ENCODE measurements at places on chromosomes 5 and 9.

DNA sequence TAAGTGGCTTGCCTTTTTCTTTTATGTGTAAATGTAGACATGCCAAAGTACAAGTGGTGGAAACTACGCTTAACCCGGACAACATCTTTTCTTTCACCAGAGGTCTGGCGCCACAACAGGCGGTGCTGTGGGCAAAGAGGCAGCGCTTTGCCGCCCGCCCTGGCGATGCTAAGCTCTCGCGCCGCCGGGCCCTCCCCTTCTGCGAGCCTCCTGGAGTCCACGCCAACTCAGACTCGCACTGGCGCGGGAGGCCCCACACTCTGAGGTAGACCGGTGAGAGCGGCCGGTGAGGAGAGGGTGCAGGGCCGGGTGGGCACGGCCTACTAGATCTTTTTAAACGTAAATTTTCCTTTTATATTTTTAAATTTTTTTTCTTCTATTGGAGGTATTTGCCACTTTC is 2253.1 kb upstream of the C9orf72 start:
- DNase-seq = no peak

DNA sequence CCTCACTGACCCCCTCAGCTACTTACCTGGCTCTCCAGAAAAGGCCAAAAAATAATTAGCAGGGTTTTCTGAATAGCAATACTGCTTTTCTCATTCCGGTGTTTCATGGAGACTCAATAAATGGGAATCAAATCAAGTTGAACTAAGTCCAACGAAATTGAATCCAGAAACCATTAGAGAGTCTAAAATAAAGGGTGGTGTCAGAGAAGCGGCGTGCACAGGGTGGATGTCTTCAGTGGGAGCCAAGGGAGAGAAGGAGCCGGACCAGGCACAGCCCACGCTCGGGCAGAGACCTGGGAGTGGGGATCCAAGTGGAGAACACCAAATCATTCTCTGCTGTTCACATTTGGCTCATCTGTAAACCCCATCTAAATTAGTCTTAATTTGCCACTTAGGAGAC is 40.2 kb upstream of the WWC1 start:
- no peak for DNase-seq

GRCh38 chr5:2565147-2565546 is 186.3 kb downstream of the IRX2 start:
- no peak for DNase-seq

- no peak for DNase-seq
Measured at GRCh38 chr9:35842020-35842745, 13.2 kb downstream of the TMEM8B start.

GRCh38 chr9:121609822-121610637 is 41.4 kb upstream of the DAB2IP start:
- DNase-seq = no peak

DNA sequence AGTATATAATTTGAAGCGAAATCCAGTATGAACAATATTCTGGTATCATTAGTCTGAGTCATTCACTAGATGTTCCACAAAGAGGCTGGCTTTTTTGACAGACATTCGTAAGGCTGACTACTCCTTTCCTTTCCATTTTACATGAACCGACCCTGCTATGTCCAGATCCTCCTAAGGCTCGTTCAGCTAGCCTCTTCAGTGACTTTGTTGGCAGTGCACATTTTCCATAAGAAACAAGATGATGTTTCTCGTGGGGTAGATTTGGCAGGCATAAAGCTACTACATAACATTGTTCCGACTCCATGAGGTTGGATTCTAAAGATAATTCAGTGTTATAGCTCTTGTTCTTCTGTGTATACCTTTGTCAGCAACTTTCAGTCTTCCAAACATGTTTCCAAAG is 49.0 kb downstream of the ZNF462 start:
- DNase-seq = no peak

GRCh38 chr5:108748401-108749127 is 867 bp downstream of the FER start:
- DNase-seq = peak; percentile 99

- no peak for DNase-seq
Measured at GRCh38 chr9:82115331-82115730, 126.8 kb downstream of the SPATA31D1 start.

- no peak for DNase-seq
Measured at GRCh38 chr5:172748341-172748843, 22.6 kb downstream of the DUSP1 start.

GRCh38 chr5:45454114-45454513 is 242.1 kb downstream of the HCN1 start:
- DNase-seq = no peak

- DNase-seq = no peak
Measured at GRCh38 chr5:35230038-35230611, at the start of gene PRLR. PRLR (minus strand) TSS chr5:35230487; CDS start chr5:35089620, 140,867 bp downstream.

DNA sequence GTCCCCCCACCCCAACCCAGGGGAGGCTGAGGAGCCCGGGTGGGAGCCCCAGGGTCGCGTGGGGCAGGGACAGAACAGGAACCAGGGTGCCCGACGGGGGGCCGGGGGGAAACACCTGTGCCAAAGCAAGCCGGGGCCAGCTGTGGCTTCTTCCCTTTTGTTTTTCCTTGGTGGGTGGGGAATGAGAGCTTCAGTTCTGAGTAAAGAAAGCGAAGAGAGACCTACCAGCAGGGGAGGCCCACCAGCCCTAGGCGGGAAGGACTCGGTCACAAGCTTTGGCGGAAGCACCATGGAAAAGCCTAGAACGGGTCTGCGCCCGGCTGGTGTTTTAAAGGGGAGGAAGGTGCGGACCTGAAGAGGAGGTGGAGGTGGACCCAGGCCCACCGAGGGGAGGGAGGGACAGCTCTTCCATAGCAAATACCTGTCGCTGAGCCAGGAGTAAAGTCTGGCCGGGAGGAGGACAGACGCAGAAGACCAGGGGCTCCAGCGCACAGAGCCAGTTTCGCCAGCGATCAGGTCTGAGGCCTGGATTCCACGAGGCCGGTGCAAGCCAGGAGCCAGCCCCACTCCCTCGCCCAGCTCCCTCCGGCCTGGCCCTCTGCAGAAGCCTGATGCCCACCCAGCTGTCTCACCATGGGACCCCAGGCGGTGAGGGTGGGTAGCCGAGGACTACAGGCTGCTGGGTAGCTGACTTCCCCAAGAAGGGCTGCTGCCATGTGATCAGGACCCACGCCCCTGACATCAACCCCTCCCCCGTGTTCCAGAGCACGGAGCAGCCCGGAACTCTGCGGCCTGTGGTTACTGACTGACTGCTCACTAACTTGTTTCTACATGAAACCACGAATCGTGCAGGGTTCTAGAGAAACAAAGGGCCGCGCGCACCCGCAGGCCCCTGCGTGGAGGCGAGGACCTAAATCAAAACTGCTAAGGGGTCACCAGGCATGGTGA is 849 bp upstream of the MGAT1 start:
- DNase-seq = peak; percentile 89

- DNase-seq = no peak
Measured at GRCh38 chr9:99197987-99198386, 23.8 kb downstream of the ALG2 start.

DNA sequence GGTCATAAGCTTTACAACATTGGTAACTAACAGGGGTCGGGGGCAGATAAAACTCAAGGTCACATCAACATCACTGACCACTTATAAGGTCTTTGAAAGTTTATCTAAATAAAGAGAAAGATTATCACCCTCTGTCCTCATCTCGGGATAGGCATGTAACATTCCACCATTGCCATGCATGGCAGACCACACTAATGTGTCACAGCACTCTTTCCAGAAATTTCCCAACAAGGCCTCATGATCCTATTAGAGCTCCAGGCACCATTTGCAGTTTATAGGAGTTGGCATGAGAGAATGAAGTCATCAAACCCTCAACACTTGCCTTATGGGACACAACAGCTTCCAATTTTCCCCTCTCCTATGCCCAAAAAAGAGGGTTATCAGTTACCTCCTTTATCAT is 31.9 kb upstream of the ZNF622 start:
- DNase-seq = no peak

DNA sequence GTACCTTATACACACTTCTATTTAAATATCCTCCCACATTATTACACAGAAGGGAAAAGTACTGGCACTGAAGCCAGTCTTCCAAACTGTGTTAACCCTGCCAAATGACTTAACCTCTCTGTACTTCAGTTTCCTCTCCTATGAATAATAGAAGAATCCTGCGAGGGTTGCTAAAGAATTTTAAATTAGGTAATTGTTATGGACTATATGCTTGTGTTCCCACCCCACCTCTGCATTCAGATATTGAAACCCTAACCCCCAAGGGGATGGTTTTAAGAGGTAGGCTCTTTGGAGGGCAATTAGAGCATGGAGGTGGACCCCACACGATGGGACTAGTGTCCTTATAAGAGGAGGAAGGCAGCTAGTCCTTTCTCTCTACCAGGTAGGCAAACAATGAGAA is 72.7 kb downstream of the TTLL11 start:
- DNase-seq = no peak

DNA sequence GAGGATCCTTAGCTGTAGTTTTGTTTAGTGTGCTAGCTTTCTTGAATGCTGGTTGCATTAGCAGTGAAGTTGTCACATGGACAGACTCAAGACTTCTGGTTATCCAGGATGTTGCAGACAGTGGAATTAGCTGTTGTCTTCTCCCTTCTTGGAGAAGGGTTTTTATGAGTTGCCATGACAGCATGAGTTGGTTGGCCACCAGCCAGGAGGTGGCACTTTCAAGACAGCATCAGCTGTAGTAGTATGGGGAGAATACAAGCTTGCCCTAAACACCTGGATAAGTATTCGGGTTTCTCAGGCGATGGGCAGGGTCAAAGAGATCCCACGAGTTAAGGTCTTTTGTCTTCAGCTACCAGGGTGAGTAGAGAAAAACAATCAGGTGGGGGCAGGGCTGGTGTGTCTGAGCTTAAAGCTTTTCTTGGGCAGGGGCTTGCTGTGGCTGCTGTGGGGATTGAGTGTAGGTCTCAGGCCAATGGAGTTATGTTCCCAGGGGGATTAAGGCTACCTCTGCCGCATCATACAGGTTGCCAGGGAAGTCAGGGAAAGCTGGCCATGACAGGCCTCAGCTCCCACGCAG is 7.7 kb upstream of the C5orf47 start:
- no peak for DNase-seq

GRCh38 chr9:2621722-2622460 is at the start of gene VLDLR:
VLDLR (plus strand) TSS chr9:2621787; CDS start chr9:2622190, 403 bp downstream.
- DNase-seq = no peak

DNA sequence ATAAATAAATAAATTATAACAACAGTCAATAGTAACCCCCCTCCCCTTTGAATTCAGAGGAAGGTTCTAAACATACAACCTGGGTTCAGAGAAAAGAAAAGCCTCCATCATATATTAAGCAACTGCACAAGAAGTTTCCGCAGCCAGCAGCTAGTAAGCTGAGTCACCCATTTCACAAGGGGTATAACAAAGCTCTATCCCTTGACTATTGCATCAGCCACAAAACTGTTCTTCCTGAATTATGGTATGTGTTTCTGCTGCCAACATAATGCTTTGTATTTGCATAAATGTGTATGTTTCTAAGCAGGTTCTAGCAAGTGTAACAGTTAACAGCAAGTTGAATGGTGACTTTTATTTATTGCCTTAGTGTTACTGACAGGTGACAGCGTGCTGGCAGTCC is 6.8 kb upstream of the CEP120 start:
- DNase-seq = no peak

DNA sequence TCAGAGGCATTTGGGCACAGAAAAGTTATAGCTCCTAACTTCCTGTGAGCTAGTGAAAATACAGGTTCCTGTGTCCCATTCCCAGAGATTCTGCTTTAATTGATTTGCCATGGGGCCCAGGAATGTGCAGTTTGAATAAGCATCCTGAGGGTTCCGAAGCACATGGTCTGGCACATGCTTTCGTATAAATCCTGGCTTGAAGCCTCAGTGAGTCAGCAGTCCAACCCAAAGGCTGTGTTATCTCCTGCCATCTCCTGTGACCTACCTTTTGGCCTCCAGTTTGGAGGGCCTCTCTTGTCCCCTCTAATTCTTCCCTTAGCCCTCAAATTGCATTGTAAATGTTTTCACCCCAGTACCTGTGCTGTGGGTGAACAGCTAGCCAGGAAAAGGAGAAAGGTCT is 183.8 kb downstream of the NR3C1 start:
- DNase-seq = no peak

GRCh38 chr9:126057121-126057825 is 269.4 kb upstream of the MVB12B start:
- no peak for DNase-seq

- DNase-seq = no peak
Measured at GRCh38 chr5:59360130-59360555, 533.4 kb downstream of the PDE4D start.

DNA sequence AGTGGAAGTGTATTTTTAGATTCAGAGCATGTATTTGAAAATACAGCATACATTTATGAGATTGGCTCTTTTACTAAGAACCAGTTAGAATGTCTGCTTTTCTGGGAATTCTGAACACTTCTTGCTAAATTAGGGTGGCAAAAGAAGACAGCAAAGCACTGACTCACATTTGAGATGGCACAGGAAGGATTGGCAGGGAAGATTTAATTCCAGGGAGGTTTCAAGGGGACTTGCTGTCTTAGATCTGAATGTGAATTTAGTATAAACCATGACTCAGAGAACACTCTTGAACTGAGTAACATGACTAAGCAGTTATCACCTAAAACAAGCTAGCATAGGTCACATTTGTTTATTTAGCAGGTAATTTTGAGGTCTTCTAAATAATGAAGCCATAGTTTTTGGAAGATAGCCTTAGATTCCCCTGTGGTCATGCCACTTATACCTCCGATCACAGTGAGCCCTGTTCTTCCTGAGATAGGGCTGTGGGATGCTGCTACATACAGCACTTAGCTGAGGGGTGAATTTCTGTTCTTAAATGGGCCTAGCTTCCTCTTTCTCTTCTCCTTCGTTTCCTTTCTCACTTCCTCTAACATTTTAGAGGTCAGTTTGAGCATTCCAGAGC is 173.8 kb downstream of the PCSK1 start:
- no peak for DNase-seq

DNA sequence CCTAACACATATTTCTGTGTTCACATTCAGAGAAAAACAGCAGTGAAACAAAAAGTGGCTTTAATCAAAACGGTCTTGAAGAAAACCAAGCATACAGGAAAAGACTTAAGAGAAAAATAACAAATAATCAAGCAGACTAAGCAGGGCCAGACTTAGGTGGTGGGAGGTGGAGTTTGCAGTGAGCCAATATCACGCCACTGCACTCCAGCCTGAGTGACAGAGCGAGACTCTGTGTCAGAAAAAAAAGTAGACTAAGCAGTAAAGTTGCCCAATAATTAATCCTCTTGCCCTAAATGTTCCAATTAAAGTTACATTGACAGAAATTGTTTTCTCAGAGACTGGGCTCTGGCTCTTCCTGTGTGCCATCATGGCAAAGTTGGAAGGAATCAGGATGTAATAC is 26.6 kb upstream of the GLDC start:
- no peak for DNase-seq

DNA sequence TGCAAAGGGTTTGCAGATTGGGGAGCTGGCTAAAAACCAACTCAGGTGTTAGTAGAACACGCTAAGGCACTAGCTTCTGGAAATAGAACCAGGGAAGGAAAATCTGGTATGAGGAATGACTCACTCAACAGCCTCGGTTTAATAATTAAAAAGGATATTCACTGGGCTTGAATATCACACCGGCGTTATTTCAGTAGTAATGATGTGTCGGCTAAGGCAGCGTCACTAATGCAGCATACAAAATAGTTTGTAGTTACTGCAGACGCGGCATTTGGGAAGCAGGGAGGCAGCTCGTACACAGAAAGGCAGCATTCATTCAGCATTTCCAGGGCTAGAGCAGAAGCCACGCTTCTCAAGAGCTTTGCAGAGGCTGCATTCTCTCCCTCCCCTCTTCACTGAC is 1.7 kb downstream of the ADRA1B start:
- no peak for DNase-seq
